ENCODE measurements at places on chromosomes 2 and 18.

DNA sequence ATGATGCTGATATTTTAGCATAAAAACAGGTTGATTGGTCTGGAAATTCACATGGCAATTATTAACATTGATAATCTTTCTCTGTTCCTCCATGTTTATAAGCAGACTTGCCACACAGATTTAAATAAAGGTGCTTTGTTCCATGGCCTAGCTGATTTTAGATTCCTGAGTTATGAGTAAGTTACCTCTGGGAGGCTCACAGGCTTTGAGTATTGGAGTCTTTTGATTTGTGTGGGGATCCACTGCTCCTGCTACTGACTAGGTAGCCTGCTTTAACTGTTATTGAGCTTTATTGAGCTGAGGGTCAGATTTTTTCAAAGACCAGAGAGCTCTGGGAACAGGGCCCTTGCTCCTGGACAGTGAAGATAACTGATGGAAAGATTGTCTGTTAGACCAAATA, 166.1 kb downstream of the ANKRD30B start:
- DNase-seq: no peak

DNA sequence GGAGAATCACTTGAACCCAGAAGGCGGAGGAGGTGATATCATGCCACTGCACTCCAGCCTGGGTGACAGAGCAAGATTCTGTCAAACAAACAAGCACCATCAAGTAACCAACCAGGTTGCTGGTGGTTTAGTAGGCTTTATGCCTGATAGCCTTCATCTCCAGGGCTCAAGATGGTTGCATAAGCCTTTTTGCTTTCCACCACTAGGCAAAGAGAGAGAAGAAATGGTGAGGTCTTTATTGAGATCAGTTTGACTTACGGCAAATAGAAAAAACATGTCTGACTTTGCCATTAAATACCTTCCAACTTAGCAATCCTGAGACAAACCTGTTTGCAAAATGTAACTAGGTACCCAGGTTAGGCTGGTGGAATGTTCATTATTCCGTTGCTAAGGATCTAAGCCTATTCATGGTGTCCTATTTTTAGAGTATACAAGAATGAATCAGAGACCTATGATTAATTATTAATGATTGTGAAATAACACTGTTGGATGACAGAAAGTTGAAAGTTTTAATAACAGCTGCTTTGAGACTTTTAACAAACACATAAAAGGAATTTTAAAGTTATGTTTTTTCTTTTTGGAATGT, 53.5 kb upstream of the SLC38A11 start:
- DNase-seq: no peak

DNA sequence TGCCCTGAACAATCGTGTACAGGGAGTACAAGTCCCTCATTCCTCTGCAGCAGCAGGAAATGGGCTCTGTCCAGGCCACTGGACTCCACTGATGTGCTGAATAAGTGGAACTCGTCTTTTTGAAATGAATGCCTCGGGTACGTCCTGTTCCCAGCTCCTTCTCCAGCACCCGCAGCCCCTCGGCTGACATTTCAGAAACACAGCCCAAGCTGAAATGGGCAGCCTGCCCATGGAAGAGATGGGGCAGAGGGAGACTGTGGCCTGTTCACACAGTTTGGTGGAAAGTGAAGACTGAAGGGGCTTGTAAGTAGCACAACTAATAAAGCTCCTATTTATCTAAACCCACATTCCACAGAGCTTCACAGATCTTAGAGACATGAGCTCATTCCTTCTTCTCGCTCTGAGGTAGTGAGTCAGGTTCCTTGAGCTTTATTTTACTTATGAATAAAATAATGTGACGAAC, 498.6 kb downstream of the TXNL1 start:
- DNase-seq: no peak

GRCh38 chr2:144147356-144147755, 372.6 kb downstream of the ZEB2 start:
- no peak for DNase-seq

- no peak for DNase-seq
Measured at GRCh38 chr2:24374301-24374700, 14.0 kb upstream of the ITSN2 start.

DNA sequence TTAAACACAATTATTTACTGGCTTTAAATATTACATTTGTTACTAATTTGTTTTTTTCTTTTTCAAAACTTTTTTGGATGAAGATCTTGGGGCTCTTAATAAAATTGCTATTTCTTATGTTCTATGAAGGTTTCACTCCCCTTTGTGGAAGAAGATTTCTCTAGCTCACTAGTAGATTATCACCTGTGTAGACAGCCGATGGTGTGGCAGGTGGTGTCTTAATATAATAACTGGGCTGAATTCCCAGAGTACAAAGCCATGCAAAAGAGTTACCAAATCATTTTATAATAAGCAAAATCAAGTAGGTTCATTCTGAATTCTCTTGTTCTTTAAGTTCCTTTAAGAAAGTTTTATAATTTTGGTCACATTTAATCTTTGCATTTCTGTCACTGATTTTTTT, 233.7 kb downstream of the CCDC102B start:
- DNase-seq: no peak

GRCh38 chr2:150192701-150193100, 294.8 kb downstream of the RND3 start:
- no peak for DNase-seq

DNA sequence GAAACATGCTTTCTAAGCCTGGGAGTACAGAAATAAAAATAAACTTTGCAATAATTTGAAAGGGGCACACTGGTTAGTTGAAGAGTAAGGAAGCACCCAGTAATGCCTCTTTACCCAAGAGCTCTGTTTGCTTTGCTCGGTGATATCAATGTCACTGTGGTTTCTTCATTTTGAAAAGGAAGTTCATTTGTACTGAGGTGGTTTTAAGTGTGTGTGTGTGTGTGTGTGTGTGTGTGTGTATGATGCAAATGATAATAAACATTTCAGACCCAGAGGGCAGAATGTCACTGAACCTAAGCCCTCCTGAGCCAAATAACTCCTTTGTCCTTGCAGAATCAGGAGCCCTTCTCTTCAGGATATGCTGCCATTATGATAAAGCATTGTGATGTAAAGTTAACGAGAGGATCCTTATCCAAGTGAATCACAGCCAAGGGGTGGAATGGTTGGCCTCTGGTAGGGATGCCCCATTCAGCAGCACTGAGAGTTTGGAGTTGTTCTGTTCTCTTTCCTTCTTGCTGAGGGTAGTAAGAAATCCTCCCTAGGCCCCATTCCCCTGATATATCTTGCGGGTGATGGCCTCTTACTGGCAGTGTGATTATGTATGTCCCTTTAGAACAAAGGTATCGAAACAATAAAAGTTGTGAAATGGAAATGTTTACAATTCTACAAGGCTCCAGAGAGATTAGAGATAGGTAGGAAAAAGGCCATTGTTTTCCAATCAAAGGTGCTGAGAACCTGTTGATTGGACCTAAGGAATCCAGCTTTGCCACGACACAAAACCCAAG, 7.6 kb downstream of the ITGA6 start:
- no peak for DNase-seq

- DNase-seq: no peak
Measured at GRCh38 chr2:203681978-203682377, 24.5 kb upstream of the CD28 start.

All from neuronal stem cell (in vitro differentiated cells).